Erythroblast (primary cell): ENCODE measurements at places on chromosomes 7 and 10.

- DNase-seq = no peak
Measured at GRCh38 chr7:44077061-44077460, 5.3 kb downstream of the POLM start.

GRCh38 chr7:42070068-42070467 lies 166.9 kb downstream of the GLI3 start:
- DNase-seq = no peak

- DNase-seq = no peak
Measured at GRCh38 chr7:159119851-159120539, 24.7 kb downstream of the VIPR2 start.

- no peak for DNase-seq
Measured at GRCh38 chr10:128007056-128007455, 100.2 kb downstream of the PTPRE start.

DNA sequence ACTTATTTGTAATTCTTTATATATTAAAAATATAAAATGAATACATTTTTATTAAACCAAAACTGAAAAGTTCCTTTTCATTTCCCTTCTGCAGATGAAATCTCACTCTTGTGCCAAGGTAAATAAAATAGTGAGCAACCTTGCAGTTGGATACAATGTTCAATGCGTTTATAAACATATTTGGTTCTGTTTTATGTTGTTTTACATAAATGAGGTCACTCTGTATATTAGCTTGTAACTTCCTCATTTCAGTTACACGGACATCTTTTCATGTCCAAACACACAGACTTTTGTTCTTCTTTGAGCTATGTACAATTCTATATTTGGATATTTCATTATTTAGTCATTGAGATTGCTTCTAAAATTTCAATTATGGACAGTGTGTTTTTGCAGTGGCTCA lies 107.7 kb downstream of the BBS9 start:
- no peak for DNase-seq

DNA sequence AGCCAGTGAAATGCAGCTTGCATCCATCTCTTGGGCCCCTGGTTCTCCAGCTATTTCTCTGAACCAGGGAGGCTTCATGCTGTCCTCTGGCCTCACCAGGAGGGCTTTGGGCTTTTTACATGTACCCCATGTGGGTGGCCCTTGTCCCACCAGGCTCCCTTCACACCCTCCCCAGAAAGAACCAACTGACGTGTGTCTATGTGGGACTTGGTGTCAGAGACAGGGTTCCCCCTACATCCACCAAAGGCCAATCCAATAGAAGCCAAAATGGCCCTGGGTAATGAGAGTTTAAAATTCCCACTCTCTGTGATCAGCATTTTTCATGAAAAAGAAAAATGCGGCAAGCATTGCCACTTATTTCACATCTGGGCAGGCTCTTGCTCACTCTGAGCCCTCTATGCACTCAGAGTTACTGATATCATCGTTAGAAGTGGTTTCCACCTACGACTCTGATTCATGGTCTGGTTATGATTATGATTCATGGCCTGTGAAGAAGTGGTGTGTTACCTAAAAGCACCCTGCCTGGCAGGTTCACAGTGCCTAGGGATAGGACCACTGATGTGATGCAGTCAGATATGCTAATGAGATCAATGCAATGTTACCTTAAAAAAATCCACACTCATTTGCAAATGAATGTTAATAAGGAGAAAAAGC lies 133.5 kb downstream of the BUB3 start:
- no peak for DNase-seq

DNA sequence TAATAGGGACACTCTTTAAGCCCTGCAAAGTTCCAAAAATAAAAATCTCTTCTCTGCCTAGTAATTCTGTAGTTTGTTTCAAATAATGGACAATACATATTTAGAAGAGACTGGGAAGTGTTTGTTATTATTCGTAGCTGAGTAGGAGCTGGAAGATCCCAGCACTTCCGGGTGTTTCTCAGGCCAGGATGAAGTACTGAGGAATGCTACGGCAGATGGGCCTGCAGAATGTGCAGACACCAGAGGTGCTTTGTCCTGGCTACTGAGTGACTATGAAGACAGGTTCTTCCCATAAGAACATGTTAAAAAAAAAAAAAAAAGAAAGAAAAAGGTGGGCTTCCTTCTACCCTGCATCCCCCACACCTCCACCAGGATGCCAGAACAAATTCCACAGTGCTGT lies 36.1 kb downstream of the ETV1 start:
- DNase-seq = no peak
